Smooth muscle cell of trachea (primary cell): ENCODE measurements at places on chromosomes 7 and 10. TPM values are rescaled to one million over a fixed set of nuclear protein-coding genes. Genes with fewer than 3 reads are reported as not detected.

TBC1D12 gene
- total RNA-seq: 17.0 and 19.8 TPM in 2 replicates

CH25H gene
- total RNA-seq: 1.2 and 2.0 TPM in 2 replicates

PTF1A gene
- total RNA-seq: not detected in 2 replicates

LMOD2 gene
- not detected in 2 replicates for total RNA-seq

UNCX gene
- not detected in 2 replicates for total RNA-seq

XRCC2 gene
- 0.50 and 2.6 TPM in 2 replicates for total RNA-seq

PEX1 gene
- total RNA-seq: 16.5 and 21.8 TPM in 2 replicates

DCLRE1C gene
- 8.6 and 16.9 TPM in 2 replicates for total RNA-seq

CLDN3 gene
- total RNA-seq: 0.33 TPM in 1 of 2 replicates, not detected in the other

SPDYE6 gene
- total RNA-seq: 0.15 and 0.17 TPM in 2 replicates

DYNC1I1 gene
- total RNA-seq: 0.66 and 1.9 TPM in 2 replicates

MMD2 gene
- not detected in 2 replicates for total RNA-seq

TFPI2 gene
- 6.6 and 14.5 TPM in 2 replicates for total RNA-seq

SFR1 gene
- 5.5 and 16.9 TPM in 2 replicates for total RNA-seq

C7orf57 gene
- total RNA-seq: not detected in 2 replicates

TMEM184A gene
- total RNA-seq: not detected in 2 replicates

UCN3 gene
- not detected in 2 replicates for total RNA-seq

CPXM2 gene
- total RNA-seq: 12.9 and 43.8 TPM in 2 replicates

CPEB3 gene
- total RNA-seq: 0.66 and 0.73 TPM in 2 replicates

DGKI gene
- total RNA-seq: 1.7 and 4.0 TPM in 2 replicates

NPSR1 gene
- total RNA-seq: not detected in 2 replicates

PLEKHA1 gene
- 11.5 and 14.9 TPM in 2 replicates for total RNA-seq

FGL2 gene
- 29.9 and 31.0 TPM in 2 replicates for total RNA-seq

CYP2C9 gene
- not detected in 2 replicates for total RNA-seq

TWIST1 gene
- 76.5 and 118 TPM in 2 replicates for total RNA-seq

HYAL4 gene
- 0.17 and 0.44 TPM in 2 replicates for total RNA-seq

TLX1 gene
- total RNA-seq: not detected in 2 replicates

SPAG6 gene
- 0.15 and 0.17 TPM in 2 replicates for total RNA-seq

PRKG1 gene
- 46.3 and 50.4 TPM in 2 replicates for total RNA-seq

ADRA2A gene
- under 0.01 TPM in 1 of 2 replicates, not detected in the other for total RNA-seq
